ENCODE measurements at places on chromosomes 7 and 10.

DNA sequence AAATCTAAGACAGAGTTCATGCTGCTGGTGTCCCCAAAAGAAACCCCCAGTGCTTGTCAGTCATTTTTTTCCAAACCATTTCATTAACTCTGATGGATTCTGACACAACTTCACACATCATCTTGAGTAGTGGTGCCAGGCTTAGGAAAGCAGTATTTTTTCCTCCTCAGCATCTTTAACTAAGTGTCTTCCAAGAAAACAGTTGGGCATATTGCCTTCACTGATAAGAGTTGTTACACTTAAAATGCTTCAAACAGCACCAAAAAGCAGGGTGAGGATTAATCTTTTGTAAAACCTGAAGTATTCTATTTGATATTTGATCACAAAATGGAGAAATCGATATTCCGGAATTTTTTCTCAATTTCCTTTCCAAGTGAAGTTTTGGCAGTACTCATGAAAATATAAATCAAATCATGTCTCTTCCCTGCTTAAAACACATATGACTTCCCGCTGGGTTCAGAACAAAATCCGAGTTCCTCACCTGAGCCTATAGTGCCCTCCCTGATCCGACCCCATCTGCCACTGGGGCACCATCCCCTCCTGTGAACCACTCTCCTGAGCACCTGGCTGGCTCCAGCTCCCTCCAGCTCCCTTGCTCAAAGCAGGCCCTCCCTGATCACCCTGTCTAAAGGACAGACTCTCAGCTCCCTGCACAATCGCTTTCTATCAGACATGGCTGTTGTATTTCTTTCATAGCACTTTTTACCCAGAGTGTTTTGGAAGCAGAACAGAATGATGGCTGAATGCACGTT lies 61.6 kb downstream of the CYTH3 start:
- no peak for DNase-seq

DNA sequence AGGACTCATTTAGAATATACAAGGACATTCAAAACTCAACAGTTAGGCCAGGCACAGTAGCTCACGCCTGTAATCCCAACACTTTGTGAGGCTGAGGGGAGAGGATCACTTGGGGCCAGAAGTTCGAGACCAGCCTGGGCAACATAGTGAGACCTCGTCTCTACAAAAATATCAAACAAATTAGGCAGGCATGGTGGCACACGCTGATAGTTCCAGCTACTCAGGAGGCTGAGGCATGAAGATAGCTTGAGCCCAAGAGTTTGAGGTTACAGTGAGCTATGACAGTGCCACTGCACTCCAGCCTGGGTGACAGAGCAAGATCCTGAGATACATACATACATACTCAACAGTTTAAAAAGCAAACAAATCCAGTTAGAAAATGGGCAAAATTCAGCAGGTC lies 44.9 kb downstream of the GNA12 start:
- no peak for DNase-seq

DNA sequence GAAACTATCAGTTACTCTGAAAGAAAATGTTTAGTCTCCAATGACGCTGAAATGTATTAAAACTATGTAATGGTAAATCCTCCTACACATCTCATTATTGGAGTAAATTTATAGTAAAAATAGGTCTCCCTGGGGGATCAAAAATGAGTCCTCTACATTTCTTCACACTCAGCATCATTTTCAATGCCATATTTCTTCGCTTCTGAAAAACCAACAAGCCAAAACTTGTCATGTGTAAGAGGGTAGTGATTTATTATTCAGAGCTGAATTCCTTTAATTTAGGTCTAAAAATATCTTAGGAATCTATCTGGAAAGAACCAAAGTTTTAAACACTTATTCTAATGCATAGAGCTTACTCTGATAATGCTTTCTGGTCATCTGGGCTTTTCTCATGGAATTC lies 3.0 kb downstream of the PDK4 start:
- no peak for DNase-seq

- no peak for DNase-seq
Observed at GRCh38 chr7:146359176-146359575, 242.6 kb downstream of the CNTNAP2 start.

GRCh38 chr10:103969857-103970627 lies 3.1 kb downstream of the SLK start:
- DNase-seq: no peak

- DNase-seq: peak; percentile 19
Observed at GRCh38 chr10:4359003-4359402, 467.0 kb upstream of the AKR1E2 start.

Data from HEK293T (cell line).